Smooth muscle cell of trachea (primary cell): ENCODE measurements at places on chromosomes 6 and 20. TPM values are rescaled to one million over a fixed set of nuclear protein-coding genes. Genes with fewer than 3 reads are reported as not detected.

Gene JAG1
- 34.9 and 79.1 TPM in 2 replicates for total RNA-seq

Gene TFAP2D
- not detected in 2 replicates for total RNA-seq

Gene BNIP5
- total RNA-seq = not detected in 2 replicates

Gene ZBP1
- not detected in 2 replicates for total RNA-seq

Gene SNAI1
- total RNA-seq = 0.29 and 0.83 TPM in 2 replicates

Gene BACH2
- total RNA-seq = 0.87 and 1.2 TPM in 2 replicates

Gene CRISP3
- not detected in 2 replicates for total RNA-seq

Gene ZNF311
- 1.8 and 1.9 TPM in 2 replicates for total RNA-seq

Gene C6orf89
- total RNA-seq = 48.9 and 52.3 TPM in 2 replicates

Gene CGAS
- 4.1 and 6.5 TPM in 2 replicates for total RNA-seq

Gene NRSN1
- not detected in 2 replicates for total RNA-seq
